ENCODE measurements at places on chromosomes 1 and 21. TPM values are rescaled to one million over a fixed set of nuclear protein-coding genes. Genes with fewer than 3 reads are reported as not detected.

GBP6 gene
- 4.2 TPM for total RNA-seq

SPATA17 gene
- total RNA-seq, result not detected

CNTN2 gene
- total RNA-seq, result not detected

STUM gene
- not detected for total RNA-seq

PDZK1 gene
- total RNA-seq, result 0.49 TPM

MCOLN2 gene
- 38.5 TPM for total RNA-seq

CLCA4 gene
- total RNA-seq, result not detected

PEX19 gene
- 53.2 TPM for total RNA-seq

RGS13 gene
- total RNA-seq, result not detected

KCNJ9 gene
- not detected for total RNA-seq

TSSK3 gene
- 1.2 TPM for total RNA-seq

ABCA4 gene
- 0.25 TPM for total RNA-seq

SLC44A3 gene
- total RNA-seq, result 0.22 TPM

AIM2 gene
- 11.6 TPM for total RNA-seq

GPN2 gene
- total RNA-seq, result 35.5 TPM

NFASC gene
- 0.12 TPM for total RNA-seq

BRINP3 gene
- not detected for total RNA-seq

EDARADD gene
- total RNA-seq, result 10.4 TPM

TGFB2 gene
- 0.12 TPM for total RNA-seq

GJA8 gene
- not detected for total RNA-seq

OR10T2 gene
- total RNA-seq, result not detected

FGR gene
- total RNA-seq, result 0.22 TPM

RWDD3 gene
- total RNA-seq, result 16.2 TPM
